ENCODE measurements at places on chromosomes 2 and 18.

DNA sequence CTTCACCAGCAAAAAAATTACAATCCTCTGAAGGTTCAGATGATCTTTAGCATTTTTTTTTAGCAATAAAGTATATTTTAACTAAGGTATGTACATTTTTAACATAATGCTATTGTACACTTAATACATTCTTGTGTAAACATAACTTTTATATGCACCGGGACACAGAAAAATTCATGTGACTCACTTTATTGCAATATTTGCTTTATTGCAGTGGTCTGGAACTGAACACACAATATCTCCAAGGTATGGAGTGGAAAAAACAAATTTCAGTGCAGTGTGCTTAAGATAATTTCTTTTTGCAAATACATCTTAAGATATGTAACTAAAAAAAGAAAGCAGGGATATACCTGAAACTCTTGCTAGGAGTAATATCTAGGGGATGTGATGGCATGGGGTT is 5.1 kb upstream of the TWSG1 start:
- DNase-seq: no peak

DNA sequence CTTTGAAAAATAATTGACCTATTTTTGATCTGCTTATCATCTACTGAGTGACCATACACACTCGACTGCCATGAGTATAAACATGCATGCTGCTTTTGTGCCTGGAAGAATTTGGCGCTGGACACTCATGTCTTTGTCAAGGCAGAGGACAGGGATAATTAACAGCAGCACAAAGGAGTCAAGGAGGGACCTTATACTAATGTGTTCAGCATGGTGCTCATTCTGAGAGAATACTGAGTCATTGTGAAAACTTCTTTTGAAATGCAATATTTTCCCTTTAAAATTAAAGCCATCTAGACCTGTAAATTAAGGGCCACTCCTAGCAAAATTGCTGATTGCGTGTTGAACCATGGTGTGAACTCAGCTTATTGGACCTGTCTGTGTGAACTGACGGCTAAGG is 116.3 kb downstream of the ZNF532 start:
- no peak for DNase-seq

GRCh38 chr2:131038258-131039100 is 54.8 kb downstream of the FAM168B start:
- DNase-seq: no peak

GRCh38 chr2:216643986-216644659 is 10.9 kb downstream of the IGFBP2 start:
- DNase-seq: no peak

Measured in epithelial cell of proximal tubule (primary cell).